ENCODE measurements at places on chromosomes 13 and 19.
A peak's percentile ranks its signal among the peaks of the same experiment; 100 is the strongest.

- no peak for DNase-seq
Measured at GRCh38 chr13:36912973-36913372, 7.1 kb downstream of the SMAD9 start.

DNA sequence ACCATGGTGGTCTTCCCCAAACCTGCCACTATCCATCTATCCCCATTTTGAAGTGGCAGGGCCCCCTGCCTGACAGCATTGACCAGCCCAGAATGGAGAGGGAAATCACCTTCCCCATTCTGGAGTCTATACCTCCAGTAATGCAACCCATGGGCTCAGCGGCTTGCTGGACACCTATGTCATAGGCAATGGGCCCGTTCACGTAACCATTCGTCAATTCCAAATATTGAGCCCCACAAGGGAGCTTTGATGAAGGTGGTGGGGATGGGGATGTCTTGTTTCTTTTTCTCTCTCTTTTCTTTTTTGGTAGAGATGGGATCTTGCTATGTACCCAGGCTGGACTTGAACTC lies 63.1 kb downstream of the AP1M1 start:
- DNase-seq = no peak

GRCh38 chr13:35994131-35994966 lies 136.8 kb downstream of the DCLK1 start:
- peak; percentile 56 for DNase-seq

DNA sequence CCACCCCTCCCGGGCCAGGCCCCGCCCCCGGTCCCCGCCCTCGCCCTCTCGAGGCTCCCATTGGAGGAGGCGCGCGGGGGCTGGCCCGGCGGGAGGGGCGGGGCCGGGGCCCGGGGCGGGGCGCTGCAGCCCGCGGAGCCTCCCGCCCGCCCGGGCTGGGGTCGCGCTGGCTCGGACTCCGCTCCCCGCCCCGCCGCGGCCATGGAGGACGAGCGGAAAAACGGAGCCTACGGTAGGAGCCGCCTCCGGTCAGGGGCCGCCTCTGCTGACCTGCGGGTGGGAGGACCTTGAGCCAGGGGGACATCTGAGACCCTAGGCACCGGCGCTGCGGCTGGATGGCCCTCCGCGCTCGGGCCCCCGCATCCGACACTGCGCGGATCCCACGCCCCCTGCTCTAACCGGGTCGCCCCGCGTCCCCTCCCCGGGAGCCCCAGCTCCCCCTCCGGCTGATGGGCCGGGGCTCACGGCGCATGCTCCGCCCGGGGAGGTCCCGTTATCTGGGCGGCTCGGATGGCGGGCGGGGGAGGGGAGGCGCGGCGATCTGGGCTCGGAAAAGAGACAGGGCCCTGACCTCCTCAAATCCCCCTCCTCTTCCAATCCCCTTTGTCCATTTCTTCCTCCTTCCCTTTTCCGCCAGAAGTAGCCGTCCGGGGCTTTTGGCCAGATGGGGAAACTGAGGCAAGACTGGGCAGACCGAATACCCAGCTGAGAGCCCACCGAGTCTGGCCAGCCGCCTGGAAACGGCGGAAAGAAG lies 15.4 kb upstream of the AP1M2 start:
- DNase-seq = peak; percentile 83

GRCh38 chr13:88223958-88224357 lies 552.8 kb downstream of the SLITRK5 start:
- no peak for DNase-seq

DNA sequence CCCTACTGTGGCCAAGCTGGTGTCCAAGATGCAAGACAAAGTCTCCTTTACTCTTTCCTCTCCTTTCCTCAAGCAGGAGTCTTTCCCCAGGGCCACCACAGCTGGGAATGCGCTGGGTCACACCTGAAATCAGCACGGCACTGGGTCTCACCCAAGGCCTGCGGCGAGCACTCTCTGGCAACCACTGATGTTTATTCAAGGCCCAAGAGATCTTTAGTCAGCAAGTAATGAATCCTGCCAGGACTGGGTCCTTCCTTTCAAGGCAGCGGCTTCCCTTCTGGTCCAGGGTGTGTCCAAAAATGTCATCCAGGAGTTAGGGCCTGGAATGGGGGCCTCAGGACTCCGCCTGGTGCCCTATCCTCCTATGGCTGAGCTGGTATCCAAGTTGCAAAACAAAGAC lies 24.1 kb downstream of the BLOC1S3 start:
- DNase-seq = no peak

DNA sequence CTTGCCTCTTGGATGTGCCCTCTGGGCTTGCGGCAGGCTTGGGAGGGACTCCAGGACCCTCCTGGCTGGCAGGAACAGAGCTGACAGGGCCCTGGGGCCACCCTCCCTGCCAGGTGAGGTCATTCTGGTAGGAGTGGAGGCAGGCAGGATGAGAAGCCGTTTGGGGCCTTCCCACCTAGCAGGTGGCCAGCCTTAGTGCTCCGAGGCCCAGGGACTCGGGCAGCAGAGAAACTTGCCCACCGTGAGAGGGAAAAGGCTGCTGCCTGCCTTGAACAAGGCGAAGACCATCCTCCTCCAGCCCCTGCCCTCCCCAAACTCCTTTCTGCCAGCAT lies 8.5 kb downstream of the RFX1 start:
- DNase-seq = no peak

- no peak for DNase-seq
Measured at GRCh38 chr13:104584481-104584880, 1518.3 kb upstream of the SLC10A2 start.

Data from gastrocnemius medialis (tissue), 4 donors.